HS-27A (cell line): ENCODE measurements at places on chromosomes 7 and 10.
A peak's percentile ranks its signal among the peaks of the same experiment; 100 is the strongest.

DNA sequence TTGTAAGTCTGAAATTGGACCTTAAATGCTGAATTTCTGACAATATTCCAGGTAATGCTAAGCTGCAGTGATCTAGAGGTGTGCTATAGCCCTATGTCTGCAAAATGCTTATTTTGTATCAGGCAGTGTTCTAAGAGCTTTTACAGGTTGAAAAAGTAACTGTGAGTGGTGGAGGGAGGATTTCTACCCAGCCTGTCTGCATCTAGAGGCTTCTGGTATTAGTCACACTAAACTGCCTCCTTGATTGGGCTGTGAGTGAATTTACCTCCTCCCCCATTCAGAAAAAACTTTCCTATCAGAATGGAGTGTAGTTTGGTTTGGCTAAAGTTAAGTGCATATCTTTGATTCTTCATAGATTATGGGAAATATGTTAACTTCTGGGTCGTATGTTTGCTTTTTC, 56.8 kb downstream of the BBS9 start:
- DNase-seq, result peak; percentile 11

GRCh38 chr10:12337453-12338372, 11.6 kb upstream of the CAMK1D start:
- DNase-seq, result no peak

DNA sequence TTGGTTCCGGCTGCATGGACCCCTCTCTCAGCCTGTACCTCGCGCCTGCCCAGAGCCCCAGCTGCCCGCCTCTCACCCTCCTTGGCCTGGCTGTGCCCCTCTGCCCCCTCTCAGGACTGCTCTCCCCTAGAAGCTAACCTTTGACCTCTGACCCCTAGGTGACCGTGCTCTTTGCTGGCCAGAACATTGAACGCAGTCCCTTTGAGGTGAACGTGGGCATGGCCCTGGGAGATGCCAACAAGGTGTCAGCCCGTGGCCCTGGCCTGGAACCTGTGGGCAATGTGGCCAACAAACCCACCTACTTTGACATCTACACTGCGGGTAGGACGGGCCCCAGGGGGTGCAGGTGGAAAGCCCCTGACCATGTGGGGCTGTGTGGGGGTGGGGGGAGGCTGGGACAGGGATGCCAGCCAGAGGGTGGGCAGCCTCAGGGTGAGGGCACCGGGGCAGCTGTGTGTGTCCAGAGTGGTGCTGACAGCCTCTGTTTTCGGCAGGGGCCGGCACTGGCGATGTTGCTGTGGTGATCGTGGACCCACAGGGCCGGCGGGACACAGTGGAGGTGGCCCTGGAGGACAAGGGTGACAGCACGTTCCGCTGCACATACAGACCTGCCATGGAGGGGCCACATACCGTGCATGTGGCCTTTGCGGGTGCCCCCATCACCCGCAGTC, 8.0 kb downstream of the FLNC start:
- no peak for DNase-seq

DNA sequence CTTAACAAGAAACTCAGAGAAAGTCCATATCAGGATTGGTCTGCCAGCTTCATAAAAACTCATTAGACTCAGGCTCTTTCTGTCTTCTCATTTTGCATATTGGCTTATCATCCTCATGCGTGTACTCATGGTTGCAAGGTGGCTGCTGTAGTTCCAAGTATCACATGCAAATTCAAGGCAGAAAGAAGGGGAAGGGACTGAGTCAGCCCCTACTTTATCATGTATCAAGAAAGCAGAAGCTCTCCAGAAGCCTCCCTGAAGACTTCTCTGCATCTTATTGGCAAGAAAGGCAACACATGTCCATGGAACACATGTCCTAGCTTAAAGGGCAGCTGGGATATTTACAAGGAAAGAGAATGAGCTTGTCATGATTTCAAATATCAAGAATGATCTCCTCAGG, 19.4 kb upstream of the EZH2 start:
- no peak for DNase-seq

GRCh38 chr10:20396205-20396604, 500.9 kb downstream of the NEBL start:
- DNase-seq, result no peak

- no peak for DNase-seq
Observed at GRCh38 chr7:139829775-139830117, 682 bp downstream of the TBXAS1 start.

GRCh38 chr7:51970961-51971665, 654.5 kb upstream of the COBL start:
- DNase-seq, result no peak

DNA sequence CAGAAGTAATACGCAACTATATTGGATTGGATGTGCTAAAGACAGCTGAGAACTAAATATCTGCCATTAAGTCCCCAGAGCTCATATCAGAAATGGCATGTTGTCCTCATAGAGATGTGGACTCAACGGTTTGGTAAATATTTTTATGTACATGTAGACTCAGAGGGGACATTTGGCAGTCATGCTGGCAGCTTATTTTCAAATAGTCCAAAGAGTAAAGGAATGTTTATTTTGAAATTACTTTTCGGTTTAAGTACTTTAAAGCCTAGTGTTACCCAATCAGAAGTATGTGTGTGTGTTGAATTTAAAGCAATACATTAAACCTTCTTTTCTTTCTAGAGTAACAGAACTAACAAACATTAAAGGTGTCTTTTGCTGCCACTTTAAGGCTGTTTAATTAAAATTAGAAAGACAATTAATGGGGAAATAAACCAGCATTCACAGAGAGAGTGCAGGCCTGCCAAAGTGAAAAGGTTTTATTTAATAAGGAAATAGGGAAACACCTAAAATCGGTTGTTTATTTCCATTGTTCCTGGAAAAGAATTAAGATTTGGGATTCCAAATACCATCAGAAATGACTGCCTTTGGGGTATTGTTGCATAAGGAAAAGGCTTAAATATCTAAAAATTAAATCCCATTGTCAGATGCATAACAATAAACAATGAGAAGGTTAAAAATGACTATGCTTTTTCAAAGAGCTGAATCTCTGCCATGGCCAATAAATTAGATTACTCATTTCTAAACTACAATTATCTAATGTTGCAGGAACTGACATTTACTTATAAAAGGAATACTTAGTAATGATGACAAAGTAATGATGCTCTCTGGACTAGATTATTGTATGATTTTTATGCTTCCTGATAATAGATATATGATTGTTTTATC, 113.4 kb upstream of the AHR start:
- no peak for DNase-seq

GRCh38 chr7:48004638-48005037, 24.3 kb downstream of the SUN3 start:
- DNase-seq, result no peak

GRCh38 chr10:33117230-33117629, 159.2 kb upstream of the ITGB1 start:
- DNase-seq, result no peak

GRCh38 chr10:90213346-90213745, 512.0 kb downstream of the KIF20B start:
- no peak for DNase-seq

- DNase-seq, result no peak
Observed at GRCh38 chr10:33553748-33554571, 219.5 kb upstream of the NRP1 start.

DNA sequence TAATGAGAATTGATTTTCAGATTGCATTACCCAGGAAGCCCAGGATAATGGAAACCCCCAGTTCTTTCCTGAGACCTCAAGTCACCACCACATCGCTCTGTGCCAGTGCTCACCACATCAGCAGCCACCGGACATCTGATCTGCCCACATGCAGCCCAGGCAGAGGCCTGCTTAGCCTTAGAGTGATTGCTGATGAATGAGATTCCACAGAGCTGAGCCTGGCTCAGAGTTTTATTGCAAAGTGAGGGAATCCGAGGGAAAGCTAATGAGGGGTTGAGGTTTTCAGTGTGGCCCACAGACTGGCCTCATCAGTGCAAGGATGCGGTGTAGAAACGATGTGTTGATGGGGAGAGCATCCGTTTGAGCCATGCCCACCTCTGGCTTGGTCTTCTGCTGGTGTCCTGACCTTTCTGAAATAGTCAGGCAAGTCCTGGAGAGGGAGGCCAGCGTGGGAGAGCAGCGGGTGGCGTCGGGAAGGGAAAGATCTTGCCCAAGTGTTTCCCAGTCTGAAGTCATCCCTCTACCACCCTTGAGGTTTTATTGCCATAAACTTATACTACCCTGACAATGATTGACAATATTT, 120.3 kb downstream of the ITIH5 start:
- DNase-seq, result no peak

- no peak for DNase-seq
Observed at GRCh38 chr10:121133901-121134300, 282.7 kb downstream of the WDR11 start.

- no peak for DNase-seq
Observed at GRCh38 chr10:79342811-79343561, 4.3 kb upstream of the PPIF start.

DNA sequence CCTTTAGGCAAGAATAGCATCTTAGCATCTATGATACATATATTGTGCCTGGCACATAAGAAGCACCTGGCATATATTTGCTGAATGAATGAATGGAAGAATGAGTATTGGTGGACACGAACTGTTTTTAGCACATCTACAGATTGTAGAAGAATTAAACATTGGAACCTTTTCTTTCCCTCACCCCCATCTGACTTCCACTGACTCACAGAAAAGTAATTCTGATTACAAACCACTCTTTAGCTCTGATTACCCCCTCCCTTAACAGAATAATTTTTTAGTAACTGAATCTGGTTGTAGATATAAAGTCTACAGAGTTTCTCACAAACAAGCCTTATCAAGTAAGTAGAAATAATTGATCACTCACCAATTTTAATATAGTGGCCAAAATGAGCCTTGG, 31.9 kb downstream of the SLC26A4 start:
- DNase-seq, result no peak

- no peak for DNase-seq
Observed at GRCh38 chr10:12795315-12796110, 206.0 kb downstream of the CCDC3 start.
